ENCODE measurements at places on chromosomes 3 and 15.

DNA sequence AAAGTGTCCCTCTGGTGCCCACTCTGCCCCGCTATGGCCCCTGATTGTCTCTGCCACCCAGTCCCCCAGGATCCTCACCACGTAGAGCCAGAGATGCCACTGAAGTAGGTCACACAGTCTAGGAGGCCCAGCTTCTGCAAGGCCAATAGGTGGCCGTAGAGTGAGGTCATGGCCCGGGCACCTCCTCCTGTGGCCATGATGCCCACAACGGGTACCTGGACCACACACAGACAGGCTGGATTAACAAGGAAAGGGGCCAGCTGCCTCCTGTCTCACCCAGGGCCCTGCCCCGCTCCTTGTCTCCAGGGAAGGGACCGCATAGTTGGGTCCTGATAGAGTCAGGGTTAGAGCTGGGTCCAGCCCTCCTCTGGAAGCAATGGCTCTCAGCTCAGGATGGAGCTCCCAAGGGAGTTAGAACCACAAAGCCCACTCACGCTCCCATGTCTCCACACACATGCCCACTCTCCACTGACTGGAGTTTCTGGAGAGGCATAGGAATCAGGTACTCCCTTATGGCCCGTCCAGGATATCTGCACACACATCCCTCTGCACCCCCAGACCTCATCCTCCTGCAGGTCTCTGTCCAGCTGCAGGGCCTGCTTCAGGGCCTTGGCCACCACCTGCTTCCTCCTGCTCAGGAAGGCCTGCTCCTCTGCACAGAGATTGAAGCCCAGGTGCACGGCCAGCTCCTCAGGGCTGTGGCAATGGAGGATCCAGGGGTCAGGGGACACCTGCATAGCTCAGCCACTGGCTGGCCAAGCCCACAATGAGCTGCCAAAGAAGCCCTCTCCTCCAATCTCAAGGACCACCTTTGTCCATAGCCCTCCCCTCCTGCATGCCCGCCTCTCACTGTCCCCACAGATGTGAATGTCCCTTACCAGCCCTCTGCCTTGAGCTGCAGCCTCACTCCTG is 13.2 kb downstream of the PLA2G4D start:
- no peak for DNase-seq

DNA sequence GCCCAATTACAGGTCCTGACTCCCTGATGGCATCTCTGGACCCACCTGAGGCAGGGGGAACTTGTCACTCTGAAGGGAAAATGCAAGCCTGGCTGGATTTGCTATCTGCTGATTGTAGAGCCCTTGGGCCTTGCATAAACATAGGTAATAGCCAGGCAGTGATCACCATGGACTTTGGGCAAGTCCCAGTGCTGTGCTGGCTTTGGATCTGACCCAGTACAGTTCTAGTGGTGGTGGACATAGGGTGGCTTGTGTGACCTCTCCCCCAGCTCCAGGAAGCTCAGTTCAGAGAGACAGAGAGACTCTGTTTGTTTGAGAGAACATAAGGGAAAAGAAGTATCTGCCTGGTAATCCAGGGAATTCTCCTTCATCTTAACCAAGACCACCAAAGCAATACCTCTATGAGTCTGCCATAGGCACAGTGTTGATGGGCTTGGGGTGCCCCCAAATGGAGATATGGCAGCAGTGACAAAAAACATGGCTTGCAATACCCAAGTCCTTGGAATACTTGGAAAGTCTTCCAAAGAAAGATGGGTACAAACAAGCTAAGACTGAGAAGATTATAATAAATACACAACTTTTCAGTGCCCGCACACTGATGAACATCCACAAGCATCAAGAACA is 348.5 kb downstream of the PYDC2 start:
- DNase-seq: no peak

- no peak for DNase-seq
These were observed 4.9 kb upstream of the TJP1 start for GRCh38 chr15:29826908-29827820.

- no peak for DNase-seq
These were observed 2.7 kb downstream of the BCL6 start for GRCh38 chr3:187742351-187743171.

DNA sequence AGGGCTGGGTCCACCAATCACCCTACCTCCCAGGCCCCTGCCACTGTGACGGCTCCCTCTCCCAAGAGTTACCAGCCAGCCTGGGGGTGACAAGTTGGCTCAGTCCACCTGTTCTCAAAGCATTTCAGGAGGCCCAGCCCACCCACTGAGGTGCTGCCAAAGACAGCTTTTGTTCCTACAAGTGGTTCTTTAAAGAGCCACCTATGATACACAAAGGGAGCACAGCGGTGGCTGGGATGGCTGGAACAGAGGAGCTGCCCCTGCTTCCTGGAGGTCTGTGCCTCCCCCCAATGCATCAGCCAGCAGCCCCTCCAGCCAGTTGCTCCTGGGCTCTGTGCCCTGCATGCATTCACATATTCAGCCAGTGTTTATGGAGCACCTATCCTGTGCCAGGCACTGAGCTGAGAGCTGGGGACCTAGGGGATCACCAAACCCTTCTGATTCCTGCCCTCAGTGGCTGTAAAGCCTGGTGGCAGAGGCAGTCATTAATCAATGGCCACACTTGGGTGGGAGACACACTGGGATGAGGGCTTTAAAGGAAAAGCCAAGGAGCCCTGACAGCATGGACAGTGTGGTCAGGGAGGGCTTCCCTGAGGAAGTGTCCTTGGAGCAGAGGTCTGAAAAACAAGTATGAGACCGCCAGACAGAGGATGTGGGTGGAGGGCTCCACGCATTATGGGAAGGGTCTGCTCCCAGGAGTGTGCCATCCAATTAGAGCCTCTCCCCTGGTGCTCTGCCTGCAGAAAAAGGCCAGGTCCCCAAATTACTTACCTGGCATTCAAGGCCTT is 107.1 kb upstream of the LINGO1 start:
- no peak for DNase-seq

- DNase-seq: no peak
These were observed 278.0 kb downstream of the ZBBX start for GRCh38 chr3:167102071-167102470.

GRCh38 chr3:64379221-64379620 is 154.0 kb upstream of the PRICKLE2 start:
- DNase-seq: no peak

All from Right ventricle myocardium superior (tissue), 1 donor.